ENCODE measurements at places on chromosomes 12 and 14. TPM values are rescaled to one million over a fixed set of nuclear protein-coding genes. Genes with fewer than 3 reads are reported as not detected.

P2RX7 gene
- 1.2 TPM for total RNA-seq

IQSEC3 gene
- 2.0 TPM for total RNA-seq

GALNT4 gene
- 2.2 TPM for total RNA-seq

METTL25 gene
- 17.2 TPM for total RNA-seq

FAM90A1 gene
- total RNA-seq: not detected

SERPINA3 gene
- total RNA-seq: 19.4 TPM

SOX5 gene
- 2.5 TPM for total RNA-seq

ANG gene
- total RNA-seq: 2.2 TPM

AKAP3 gene
- total RNA-seq: 3.4 TPM

MRPL42 gene
- 45.7 TPM for total RNA-seq

CLEC7A gene
- 2.2 TPM for total RNA-seq

FAM222A gene
- total RNA-seq: 18.5 TPM

GLT8D2 gene
- 7.9 TPM for total RNA-seq

MAGOHB gene
- total RNA-seq: 11.9 TPM

FGF23 gene
- 0.31 TPM for total RNA-seq

FGF6 gene
- not detected for total RNA-seq

MTA1 gene
- total RNA-seq: 141 TPM

C1QL4 gene
- total RNA-seq: not detected

DEGS2 gene
- total RNA-seq: not detected

LMO3 gene
- total RNA-seq: 1.2 TPM

TGFB3 gene
- total RNA-seq: 20.2 TPM

ITGA7 gene
- 750 TPM for total RNA-seq

RERGL gene
- total RNA-seq: 2.2 TPM

ZDHHC22 gene
- total RNA-seq: 0.09 TPM

SLC8A3 gene
- total RNA-seq: 0.16 TPM

ATP23 gene
- 6.8 TPM for total RNA-seq

CPNE6 gene
- not detected for total RNA-seq

FAM186B gene
- total RNA-seq: 0.99 TPM

RNU4-1 gene
- 567 TPM for total RNA-seq

PLD4 gene
- total RNA-seq: 0.58 TPM

GLIPR1L2 gene
- 1.1 TPM for total RNA-seq

OAS2 gene
- total RNA-seq: 6.3 TPM

KRT78 gene
- total RNA-seq: not detected

RPL10L gene
- total RNA-seq: not detected

DPPA3 gene
- total RNA-seq: not detected

KLRK1 gene
- total RNA-seq: 0.15 TPM

KRT7 gene
- total RNA-seq: not detected

HNRNPA1 gene
- total RNA-seq: 499 TPM

MMP19 gene
- 0.77 TPM for total RNA-seq

KRT80 gene
- total RNA-seq: 0.28 TPM

ARHGEF40 gene
- 16.5 TPM for total RNA-seq

KCNC2 gene
- not detected for total RNA-seq

GPR84 gene
- 0.17 TPM for total RNA-seq

LRRK2 gene
- total RNA-seq: 8.5 TPM

PTGER2 gene
- 0.17 TPM for total RNA-seq

AP5M1 gene
- total RNA-seq: 55.0 TPM

LRP1-AS gene
- not detected for total RNA-seq

RDH11 gene
- total RNA-seq: 16.5 TPM

LTBP2 gene
- 7.1 TPM for total RNA-seq

IL22 gene
- not detected for total RNA-seq
